Stimulated activated CD8-positive, alpha-beta memory T cell treated with anti-CD3 and anti-CD28 coated beads, Interleukin-7, amount 100 ng/mL, for 1 hour (primary cell): ENCODE measurements at places on chromosomes 2 and 18.

DNA sequence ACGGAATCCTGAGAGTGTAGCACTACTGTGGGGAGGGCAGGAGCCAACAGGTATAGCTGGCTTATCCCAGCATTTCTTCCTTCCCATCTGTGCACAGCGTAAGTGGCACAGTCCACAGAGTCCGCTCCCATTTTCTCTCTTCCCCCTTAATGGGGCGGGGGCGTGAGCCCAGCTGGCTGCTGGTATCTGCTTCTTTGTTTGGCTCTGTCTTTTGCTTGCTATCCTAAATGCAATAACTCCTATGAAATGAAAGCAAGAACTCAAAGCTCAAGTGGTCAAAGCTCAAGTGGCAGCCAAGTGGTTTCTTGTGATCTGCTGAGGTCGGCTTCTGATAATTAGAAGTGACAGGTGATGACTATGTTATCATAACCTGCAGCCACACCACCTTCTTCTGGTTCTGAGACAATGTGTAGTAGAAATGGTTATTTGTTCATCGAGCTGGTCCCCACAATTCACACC, 192.7 kb downstream of the PLCL1 start:
- no peak for DNase-seq

DNA sequence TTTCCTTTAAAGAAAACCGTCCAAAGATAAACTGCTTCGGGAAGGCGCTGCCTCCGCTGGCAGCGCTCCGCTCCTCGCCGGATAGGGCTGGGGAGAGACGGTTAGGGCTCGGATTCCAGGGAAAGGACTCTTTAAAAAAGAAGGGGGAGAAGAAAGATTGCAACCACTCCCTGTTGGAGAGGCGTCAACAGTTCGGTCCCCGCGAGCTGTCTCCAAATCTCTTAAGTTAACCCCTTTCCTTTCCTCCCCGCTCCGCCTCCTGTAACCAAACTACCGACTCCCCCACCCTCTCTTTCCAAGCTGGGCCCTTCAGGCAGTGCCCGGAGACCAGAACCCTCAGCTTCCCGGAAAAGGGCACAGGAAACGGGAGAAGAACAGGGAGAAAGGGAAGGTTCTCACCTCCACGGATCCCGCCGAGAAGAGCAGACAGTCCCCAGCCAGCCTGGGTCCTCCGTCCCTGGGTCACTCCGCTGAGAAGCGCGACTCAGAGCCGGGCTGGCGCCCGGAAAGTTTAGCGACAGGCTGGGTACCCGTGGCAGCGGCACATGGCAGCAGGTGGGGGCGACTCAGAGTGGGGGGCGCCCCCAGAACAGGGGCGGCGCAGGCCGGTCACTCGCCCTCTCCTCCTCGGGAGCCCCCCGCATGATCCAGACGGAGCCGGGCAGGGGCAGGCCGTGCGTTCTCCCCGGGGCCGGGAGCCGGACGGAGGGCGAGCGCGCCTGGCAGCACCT, 675 bp downstream of the FZD5 start:
- no peak for DNase-seq

DNA sequence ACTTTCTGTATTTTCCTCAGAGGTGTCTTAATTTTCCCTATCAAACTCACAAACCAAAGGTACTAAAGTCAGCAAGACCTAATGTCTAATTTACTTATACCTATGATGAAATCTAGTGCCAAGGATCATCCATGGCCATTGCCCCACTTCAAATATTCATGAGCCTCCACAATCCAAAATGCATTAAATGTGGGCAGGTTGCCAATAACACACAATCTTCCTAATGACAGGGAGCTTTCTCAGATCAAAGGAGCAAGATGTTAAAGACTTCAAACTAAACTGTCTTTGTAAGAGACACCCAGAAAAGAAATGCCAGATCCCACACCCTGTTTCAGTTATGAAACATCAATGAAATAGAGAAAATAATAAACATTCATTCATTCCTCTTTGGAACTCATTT, 143.2 kb downstream of the TMEFF2 start:
- DNase-seq = no peak

DNA sequence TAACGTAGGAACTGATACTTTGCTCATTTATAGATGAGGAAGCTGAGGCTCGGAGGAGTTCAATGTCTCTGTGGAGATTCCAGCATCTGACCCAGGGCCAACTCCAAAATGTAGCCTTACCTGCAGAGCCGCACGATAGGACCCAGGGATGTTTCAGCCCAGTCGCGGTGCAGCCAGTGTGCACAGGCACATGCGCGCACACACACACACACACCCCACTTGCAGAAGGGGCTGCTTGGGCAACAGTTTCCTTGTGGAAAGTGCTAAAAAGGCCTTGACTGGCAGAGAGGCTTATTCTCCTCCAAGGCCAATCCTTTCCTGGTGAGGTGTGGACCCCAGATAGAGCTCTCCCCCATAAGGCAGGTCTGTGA, 101.7 kb downstream of the ZFP36L2 start:
- no peak for DNase-seq

GRCh38 chr2:234687718-234688475, 191.0 kb upstream of the ARL4C start:
- DNase-seq = no peak

DNA sequence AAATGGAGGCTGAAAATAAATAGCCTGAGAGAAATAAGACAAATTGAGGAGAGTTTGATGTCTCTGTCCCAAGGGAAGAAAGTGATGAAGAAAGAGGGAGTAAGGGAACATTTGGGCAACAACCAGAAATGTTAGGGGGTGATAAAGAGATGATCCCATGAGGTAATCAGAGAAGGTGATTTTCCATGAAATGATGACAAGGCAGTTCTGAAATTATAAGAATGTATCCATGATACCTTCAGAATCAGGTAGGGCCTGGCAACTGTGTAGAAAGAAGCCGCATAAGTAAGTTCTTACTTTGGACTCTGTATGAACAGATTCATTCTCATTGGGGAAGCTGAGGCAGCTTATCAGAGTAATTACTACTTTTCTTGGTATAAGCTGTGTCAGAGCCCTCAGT, 106.1 kb downstream of the THSD7B start:
- DNase-seq = no peak

GRCh38 chr2:173865971-173866873, 99.0 kb downstream of the SP3 start:
- no peak for DNase-seq

DNA sequence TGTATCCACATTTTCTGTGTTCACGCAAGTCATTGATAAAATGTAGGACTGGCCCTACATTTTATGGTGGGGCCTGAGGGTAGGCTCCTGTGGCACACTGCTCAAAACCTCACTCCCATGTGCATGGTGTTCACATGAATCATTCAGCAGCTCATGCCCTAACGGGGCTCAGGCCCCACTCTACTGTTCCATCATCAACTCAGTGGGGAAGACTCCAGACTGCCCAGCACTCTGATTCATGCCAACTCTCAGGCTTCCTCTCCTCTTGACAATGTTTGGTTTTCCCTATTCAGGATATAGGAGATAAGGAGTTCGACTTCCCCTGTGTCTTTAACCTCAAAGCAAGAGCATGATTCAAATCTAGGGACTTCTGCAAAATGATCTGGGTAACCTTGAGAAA, 92.0 kb upstream of the BOD1L2 start:
- no peak for DNase-seq

DNA sequence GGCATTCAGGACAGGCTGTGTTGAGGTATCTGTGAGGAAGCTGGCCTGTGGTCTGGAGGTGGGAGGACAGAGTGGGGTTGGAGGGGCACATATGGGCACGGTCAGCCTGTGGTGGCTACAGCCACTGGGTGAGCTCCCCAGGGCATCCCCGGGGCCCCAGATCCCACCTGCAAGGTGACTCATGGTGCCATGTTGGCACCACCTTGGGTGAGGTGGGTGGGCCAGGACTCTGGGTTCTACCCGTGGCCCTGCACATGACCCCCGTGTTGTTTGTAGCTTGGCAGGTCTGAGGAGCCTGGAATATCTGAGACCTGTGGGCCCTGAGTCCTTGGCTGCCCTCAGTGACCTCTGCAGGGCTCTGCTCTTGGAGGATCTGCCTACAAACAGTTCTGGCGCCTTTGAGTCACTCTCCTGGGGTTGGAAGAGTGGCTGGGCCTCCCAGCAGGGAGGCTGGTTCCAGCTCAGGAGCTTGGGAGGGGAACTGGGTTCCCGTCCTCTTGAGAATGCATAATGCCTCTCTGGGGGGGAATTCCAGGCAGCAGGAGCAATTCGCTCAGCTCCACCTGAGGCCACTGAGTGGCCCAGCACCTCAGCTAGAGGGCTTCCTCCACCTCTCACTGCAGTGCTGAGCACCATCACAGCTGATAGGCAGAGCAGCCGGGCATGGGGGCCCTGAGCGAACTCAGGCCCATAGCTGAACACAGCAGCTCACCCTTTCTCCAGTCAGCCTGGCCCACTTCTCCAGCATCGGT, 105.1 kb downstream of the DYSF start:
- DNase-seq = no peak

DNA sequence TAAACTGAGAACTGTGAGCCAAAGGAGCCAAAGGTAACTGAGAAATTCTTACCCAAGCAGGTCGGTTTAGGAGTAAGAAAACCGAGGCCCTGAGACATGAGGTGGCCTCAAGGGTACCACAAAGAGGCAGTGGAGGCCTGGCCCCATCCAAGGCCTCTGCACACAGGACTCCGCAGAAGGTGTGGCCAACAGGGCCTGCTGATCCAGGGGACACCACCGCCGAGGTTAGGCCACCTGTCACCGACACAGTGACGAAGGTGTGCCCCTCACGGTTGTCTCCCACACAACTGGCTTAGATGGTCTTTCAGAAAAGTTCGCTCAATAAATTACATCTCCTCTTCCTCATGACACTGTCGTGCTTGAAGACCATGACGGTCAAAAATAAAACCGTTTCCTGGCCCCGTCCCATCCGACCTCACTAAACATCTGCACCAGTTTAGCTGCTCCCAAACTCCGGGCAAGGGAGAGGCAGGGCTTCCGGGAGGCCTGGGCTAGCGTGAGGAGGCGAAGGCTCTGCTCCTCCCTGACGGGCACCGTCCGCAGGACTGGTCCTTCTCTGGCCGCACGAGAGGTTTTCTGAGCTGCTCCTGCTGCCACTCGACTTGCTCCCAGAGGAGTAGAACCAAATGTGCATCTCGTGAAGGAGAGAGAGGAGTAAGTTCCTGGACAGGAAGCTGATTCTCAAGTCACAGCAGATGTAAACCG, 442.0 kb downstream of the EIPR1 start:
- DNase-seq = no peak

DNA sequence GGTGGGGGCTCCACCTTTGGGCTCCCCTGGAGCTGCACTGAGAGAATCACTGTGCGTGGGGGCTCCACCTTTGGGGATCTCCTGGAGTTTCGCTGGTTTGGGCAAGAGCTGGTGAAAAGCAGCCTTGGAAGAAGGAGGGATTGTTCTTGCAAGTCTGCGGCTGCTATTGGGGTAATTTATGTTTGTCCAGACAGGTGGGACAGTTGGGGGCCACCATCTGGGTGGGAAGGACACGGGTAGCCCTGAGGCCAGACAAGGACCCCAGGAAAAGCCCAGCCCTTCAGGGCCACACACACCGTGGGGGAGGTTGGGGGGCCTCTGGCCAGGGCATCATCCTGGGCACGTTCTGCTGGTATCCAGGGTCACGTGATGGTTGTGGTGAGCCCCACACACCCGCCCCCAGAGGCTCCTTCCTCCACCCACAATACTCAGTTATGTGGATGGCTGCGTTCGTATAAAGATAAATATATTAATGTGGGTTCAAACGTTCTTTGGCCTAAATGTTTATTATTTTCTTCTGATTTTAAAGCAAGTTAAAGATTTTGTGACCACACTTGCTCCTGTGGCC, 47.7 kb downstream of the TPO start:
- no peak for DNase-seq
